ENCODE measurements at places on chromosomes 13 and 19. TPM values are rescaled to one million over a fixed set of nuclear protein-coding genes. Genes with fewer than 3 reads are reported as not detected.

DNA sequence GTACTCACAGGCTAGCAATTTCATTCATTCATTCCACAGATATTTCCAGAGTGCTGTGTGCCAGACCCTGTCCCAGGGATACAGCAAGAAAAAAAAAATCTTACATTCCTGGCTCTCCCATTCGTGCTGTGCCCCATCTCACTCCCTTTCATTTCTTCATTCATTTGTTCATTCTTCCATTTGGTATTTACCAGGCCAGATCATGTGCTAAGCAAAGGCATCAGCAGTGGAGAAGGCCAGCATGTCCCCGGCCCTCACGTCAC lies 2.3 kb downstream of the MAP3K10 start:
- DNase-seq, result no peak

GRCh38 chr13:26095846-26096610 lies 44.2 kb upstream of the SHISA2 start:
- no peak for DNase-seq

GRCh38 chr19:54186934-54187381 lies 2.4 kb downstream of the MBOAT7 start:
- DNase-seq, result no peak

PTGER1 gene
- total RNA-seq, result not detected

ZNF729 gene
- not detected for total RNA-seq

GRCh38 chr19:1132552-1133383 lies 29.0 kb downstream of the GPX4 start:
- DNase-seq, result no peak

GRCh38 chr19:16891696-16892382 lies 3.0 kb downstream of the F2RL3 start:
- no peak for DNase-seq

GRCh38 chr13:59346999-59347723 lies 816.6 kb downstream of the DIAPH3 start:
- DNase-seq, result no peak

KCTD15 gene
- total RNA-seq, result 12.3 TPM

CLEC17A gene
- total RNA-seq, result not detected

GRCh38 chr13:103546271-103546670 lies 480.1 kb upstream of the SLC10A2 start:
- no peak for DNase-seq

GRCh38 chr19:16272945-16273344 lies 51.7 kb upstream of the KLF2 start:
- DNase-seq, result no peak

ATXN8OS gene
- total RNA-seq, result not detected

DNA sequence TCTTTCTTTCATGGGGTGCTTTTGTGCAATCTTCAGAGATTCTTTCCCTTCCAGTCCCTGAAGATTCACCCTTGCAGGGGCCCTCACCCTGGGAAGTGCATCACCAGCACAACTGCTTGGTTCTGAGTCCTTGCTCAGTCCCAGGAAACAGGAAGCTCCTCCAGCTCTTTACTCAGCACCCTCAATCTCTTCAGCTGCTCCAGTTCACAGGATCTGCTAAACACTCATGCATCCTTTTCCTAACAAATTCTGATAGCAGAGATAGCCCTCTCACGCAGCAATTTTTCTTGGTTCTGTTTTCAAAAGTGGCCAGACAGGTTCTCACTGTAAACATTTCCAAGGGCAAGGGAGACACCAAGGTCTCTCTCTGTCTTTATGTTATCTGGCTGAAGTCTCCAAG lies 823.1 kb downstream of the LIG4 start:
- DNase-seq, result no peak

DNA sequence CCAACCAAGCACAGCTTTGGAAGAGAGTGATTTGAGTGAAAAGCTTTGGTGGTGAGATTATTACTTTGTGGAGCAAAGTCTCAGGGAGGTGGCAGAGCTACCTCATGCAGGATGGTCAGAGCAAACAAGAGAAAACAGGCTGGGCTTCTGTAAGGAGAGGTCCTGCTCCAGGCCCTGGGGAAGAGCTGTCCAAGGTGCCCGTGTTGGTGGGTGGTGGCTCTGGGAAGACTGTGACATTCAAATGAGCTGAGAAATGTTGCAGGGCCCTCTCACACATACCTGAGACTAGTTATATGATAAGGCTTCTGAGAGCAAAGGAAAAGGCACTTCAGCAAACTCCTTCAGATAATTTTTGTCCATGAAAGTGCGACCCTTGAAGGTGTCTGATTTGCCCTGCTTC lies 205.5 kb upstream of the SOX21 start:
- DNase-seq, result no peak

BEST2 gene
- 0.45 TPM for total RNA-seq

All from LHCN-M2 (cell line).